Activated CD4-positive, alpha-beta memory T cell treated with anti-CD3 and anti-CD28 coated beads, Interleukin-2, amount 10 ng/mL, durations not matched to agents 7 days and 5 days (primary cell): ENCODE measurements at places on chromosomes 12 and 14. TPM values are rescaled to one million over a fixed set of nuclear protein-coding genes. Genes with fewer than 3 reads are reported as not detected.

GRCh38 chr12:98259693-98260092, 255.7 kb upstream of the TMPO start:
- no peak for DNase-seq

DNA sequence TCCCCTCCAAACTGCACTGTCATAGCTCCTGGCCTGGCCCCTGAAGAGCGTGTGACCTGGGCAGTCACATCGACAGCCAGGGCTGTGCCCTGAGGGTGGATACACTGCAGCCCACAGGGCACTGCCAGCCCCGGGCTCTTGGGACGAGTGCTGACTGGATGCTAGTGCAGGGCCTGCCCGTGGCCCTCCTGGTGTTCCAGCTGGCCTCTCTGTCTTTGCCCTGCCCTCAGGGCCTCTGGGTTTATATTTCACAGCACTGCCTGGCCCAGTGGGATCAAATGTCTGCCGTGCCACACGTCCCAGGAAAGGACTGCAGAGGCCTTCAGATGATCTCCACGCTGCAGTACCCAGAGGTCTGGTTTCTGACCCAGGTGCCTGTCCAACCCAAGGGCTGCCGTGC, 10.1 kb upstream of the CCDC197 start:
- no peak for DNase-seq

- no peak for DNase-seq
Observed at GRCh38 chr14:23405516-23406025, 2.5 kb downstream of the MYH6 start.

DNA sequence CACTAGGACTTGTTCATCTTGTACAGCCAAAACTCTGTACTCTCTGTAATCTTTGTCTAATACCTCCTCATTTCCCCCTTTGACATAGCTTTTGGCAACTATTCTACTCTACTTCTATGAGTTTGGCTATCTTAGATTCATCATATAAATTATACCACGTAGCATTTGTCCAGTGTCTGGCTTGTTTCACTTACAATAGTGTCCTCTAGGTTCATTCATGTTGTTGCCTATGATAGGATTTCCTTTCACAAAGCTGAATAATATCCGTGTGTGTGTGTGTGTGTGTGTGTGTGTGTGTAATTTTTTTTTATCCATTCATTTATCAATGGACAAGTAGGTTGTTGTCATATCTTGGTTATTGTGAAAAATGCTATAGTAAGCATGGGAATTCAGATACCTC, 209.5 kb downstream of the KCNC2 start:
- DNase-seq, result no peak

BCL2L14 gene
- 13.9 TPM for total RNA-seq

DNA sequence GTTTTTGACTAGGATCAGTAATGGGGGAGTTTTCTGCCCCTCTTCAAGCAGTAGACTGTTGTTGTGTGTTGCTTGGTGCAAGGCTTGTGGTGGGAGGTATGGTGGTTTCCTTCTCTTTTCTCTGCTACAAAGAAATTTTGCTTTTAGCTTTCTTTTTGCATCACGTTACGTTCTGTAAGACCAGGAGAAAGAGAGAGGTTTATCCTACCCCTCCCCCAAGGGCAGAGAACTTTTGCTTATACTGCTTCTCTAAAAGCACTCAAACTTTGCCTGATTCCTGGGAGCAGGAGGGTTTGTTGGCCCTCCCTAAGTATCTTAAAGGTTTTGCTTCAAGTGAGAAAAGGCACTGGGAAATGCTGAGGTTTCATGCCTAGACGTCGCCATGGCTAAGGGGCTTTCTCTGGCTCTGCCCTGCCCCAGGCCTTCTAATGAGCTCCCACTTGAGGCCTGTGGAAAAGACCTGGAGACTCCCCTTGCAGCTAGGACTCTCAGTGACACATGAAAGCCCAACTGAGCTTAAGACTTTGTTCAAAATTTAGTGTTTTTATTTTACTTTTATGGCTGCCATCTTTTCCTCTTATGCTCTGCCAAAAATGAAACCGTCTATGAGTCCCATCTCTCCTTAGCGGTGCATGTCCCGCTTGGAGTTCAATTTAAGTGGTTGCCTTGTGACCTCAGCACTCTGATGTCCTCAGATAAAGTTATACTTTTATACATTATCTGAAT, 49.2 kb downstream of the EIF2S3B start:
- DNase-seq, result no peak
